ENCODE measurements at places on chromosomes 7 and 10.

- DNase-seq, result peak; percentile 51
Measured at GRCh38 chr10:5284311-5285057, 80.3 kb upstream of the UCN3 start.

DNA sequence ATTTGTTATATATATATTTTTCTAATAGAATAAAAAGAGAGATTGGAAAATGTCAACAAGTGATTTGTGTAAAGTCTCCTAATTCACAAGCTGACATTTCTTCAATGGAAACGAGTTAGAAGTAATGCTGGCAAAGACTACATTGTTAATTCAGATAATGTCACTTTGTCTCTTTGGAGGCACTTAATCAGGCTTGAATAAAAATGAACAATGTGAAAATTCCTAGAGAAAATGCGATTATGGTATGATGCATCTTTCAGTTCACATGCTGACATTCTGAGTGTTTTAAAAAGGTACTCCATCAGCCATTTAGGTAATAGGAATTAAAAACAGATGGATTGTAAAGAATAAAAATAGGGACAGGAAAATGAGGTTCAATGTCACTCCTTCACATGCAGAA is 100.1 kb downstream of the SLC13A1 start:
- no peak for DNase-seq

- no peak for DNase-seq
Measured at GRCh38 chr7:38393874-38394273, 120.4 kb upstream of the TARP start.

DNA sequence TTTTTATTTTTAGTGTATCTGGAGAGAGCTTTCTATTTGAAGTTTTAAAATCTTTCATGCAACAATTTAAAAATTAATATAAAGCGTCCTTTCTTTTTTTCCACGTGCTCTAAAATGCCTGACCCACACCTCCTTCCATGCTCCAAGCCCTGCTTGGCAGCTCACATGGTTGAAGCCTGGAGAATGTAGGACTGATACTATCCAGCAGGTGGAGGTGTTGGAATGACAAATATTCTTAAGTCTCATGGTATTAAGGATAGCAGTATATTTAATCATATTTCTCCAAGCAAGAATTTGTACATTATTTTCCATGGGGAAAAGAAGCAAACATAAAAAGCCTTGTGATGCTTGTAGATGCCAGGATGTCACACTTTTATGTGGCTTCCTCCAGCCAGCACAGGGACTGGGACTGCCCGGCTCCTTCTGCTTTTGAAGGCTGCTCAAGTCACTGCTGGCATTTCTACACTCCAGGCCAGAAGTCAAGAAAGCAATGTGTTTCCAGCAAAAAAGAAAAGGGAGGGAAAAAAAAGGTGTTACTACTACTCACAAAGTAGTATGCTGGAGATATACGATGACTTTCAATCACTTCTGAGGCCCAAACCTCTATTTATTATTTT is 49.7 kb downstream of the BZW2 start:
- peak; percentile 68 for DNase-seq

DNA sequence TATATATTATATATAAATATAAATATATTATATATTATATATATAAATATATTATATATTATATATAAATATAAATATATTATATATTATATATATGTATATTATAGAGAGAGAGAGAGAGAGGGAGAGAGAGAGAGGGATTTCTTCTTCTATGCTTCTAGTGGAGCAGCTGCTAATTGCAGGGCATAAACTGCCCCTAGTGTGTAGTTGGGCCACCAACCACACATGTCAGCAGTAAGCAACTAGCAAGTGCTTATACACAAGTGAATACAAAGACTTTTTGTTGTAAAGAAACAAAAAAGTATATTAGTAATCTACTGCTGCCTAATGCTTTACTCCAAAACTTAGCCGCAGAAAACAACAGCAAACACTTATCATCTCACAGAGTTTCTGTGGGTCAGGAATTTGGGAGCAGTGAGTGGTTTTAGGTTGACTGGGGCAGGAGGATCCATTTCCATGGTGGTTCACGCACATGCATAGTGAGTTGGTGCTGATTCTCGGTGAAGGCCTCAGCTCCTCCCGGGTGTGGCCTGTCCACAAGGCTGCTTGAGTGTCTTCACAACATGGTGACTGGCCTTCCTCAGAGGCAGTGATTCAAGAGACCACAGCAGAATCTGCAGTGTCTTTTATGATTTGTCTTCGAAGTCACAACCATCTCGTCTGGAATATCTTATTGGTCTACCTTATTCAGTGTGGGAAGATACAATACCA is 25.5 kb upstream of the BAG3 start:
- no peak for DNase-seq

DNA sequence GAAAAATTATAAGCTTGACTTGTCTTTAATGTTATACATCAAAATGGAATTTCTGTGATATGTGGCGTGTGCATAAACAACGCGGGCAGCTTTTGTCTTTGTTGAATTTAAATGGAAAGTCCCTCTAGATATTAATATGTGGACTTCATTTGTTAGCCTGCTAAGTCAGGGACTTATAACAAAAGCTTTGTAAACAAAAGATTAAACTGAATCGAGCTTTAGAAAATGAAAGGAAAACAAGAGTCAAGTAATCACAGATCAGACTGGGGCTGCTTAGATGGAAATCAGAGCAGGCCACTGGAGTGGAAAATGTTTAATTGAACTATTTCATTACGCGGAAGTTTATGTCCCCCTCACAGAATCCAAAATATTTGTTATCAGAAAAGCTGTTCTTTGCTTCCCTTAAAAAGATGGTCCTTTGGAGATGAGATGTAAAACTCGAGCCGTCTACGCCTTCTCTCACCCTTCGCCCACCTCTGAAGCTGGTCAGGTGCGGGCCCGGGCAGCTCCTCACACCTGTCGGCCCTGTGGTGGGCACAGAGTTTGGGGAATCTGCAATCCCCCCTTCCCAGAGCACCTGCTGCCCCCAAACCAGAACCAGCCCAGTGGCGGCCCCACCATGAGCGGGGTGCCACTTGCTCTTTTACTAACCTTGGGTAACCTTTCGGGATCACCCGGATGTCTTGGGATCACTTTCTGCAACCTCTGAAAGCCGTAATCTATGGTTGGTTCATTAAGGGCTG is 116.2 kb downstream of the EBF3 start:
- DNase-seq, result no peak

DNA sequence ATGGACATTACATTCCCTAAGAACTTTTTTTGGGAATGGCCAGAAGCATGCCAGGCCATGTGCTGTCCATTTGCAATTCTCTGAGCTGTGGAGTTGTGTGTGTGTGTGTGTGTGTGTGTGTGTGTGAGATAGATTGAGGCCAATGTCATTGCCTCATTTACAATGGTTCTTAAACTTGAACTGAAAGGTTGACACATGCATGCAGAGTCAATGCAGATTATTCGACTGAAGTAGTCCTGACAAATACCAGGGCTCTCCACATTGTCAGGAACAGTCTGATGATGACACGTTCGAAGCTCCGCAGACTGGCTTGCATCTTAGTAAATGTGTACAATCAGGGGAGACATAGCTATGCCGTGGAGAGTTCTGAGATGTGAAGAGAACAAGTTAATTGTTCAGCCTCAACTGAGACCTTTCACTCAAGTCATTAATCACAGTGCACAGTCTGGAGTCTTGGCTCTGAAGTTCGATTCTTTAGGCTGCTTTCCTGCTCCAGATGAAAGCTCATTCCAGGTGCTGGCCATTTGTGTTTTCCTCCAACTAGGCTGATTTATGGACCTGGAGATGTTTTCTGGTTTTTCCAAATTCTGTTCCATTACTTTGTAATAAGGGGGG is 921.9 kb downstream of the LRMDA start:
- DNase-seq, result no peak

GRCh38 chr7:101891936-101892640 is 74.7 kb downstream of the CUX1 start:
- DNase-seq, result peak; percentile 44

- no peak for DNase-seq
Measured at GRCh38 chr7:20388084-20388483, 57.4 kb downstream of the ITGB8 start.

GRCh38 chr7:147510923-147511322 is 1079.6 kb upstream of the C7orf33 start:
- no peak for DNase-seq

- no peak for DNase-seq
Measured at GRCh38 chr10:2202401-2202800, 465.1 kb upstream of the ADARB2 start.

- DNase-seq, result no peak
Measured at GRCh38 chr7:121755818-121756552, 117.0 kb upstream of the PTPRZ1 start.

GRCh38 chr10:28520346-28520745 is 12.6 kb upstream of the WAC start:
- DNase-seq, result no peak

DNA sequence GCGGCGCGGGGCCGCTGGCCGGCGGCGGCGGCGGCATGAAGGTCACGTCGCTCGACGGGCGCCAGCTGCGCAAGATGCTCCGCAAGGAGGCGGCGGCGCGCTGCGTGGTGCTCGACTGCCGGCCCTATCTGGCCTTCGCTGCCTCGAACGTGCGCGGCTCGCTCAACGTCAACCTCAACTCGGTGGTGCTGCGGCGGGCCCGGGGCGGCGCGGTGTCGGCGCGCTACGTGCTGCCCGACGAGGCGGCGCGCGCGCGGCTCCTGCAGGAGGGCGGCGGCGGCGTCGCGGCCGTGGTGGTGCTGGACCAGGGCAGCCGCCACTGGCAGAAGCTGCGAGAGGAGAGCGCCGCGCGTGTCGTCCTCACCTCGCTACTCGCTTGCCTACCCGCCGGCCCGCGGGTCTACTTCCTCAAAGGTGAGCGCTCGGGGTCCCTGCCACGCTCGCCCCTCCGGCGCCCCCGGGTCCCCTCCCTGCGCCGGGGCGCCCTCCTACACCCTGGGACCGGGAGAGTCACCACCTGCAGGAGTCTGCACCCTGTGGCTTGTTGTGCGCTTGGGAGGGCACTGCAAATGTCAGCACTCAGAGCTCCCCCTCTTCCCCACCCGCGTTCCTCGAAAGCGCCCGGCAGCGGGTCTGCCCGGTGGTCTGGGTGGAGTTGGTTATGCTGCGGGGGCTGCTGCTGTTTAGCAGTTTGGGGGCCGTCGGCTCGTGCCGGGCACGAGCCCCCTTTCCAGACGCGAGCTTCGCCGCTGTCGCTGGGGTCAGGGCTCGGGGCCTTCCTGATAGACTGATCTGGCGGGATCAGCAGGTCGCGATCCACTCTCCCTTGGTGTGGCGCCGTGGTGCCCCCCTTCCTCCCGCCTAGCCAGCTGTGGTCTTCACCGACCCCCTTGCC is 627 bp downstream of the DUSP5 start:
- DNase-seq, result peak; percentile 67

DNA sequence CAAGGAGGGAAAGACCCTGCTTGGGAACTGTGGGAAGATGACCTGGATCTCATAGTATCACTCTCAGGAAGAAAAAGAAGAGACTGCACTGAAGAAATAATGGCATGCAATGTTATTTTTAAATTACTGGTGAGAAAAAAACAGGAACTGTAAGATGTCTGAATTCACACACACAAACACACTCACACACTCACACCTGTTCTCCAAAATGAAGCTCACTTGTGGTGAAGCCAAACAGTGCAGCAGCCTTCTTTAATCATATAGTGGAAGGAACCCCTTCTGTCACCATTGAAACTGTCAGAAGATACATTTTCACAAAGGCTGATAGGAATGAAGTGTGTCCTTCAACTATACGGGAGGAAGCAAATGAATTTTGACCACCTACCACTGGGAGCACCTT is 156.5 kb upstream of the GHITM start:
- DNase-seq, result no peak

GRCh38 chr10:114017873-114018272 is 25.8 kb upstream of the ADRB1 start:
- DNase-seq, result no peak

- DNase-seq, result no peak
Measured at GRCh38 chr10:123200531-123200930, 46.3 kb downstream of the BUB3 start.

DNA sequence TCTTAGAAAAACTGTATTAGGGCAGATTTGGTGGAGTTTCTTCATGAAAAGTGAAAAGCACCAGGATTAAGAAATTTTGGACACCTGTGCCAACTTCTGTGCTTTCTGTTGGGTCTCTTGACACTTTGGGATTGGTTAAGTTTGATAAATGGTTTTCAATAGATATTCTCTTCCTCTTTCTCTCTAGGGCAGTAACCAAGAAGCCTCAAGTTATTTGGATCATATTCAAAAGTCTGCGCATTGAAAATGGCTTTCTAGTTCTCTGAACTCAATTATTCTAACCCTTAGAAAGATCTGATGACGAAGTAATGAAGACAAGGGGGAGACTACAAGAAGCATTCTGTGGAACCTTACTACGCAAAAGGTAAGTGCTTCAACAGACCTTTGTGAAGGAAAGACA is 144.0 kb upstream of the CCDC6 start:
- no peak for DNase-seq

DNA sequence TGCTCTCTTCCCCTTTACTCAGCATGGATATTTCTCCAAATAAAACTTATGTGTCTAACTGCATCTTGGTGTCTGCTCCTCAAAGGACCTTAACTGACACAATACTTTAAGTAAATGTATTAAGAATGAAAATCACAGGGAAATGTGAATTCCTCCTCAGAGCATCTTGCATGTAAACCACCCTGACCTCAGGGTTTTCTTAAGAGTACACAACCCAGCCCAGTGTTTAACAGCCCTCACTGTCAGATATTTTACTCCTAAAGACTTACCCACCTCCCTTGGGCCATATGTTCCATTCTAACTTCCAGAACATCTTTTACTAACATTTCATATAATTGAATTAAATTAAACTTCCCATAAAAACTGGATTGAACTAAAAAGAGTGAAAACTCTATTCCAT is 315.3 kb downstream of the HPSE2 start:
- DNase-seq, result no peak

- DNase-seq, result no peak
Measured at GRCh38 chr7:96838481-96838880, 128.8 kb upstream of the SEM1 start.

DNA sequence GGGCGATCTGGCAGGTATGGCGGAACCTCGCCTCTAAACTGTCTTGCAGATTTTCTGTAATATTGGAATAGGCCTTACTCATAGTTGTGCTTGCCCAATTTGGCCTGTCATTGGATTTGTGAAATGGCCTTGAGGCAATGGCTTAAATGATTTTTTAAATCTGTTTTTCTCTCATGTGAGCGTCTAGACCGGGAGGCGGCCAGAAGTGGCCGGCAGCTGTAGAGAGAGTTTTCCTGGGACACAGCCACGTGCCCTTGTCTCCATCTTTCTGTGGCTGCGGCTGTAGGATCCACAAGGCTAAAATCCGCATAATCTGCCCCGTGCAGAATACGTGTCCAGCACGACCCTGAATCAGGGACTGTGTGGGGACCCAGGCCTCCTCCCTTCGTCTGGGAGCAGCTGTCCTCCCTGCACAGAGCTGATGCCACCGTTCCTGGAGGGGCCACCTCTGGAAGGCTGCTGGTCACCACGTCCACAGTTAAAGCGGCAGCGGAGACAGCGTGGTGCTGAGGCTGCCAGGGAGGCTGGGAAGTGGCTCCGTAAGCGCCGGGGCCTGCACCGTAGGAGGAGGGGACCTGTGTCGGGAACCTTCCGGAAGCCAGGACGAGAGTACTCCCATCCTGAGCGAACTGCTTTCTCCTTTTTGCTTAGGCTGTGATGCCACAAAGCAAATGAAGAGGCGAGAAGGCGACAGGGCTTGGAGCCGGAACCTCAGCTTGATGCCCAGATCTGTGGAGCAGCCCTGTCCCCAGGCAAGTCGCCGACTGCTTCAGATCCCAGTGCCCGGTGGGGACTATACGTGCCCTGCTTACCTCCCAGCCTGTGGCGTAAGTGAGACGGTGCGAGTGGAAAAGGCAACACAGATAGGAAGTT is 99.8 kb downstream of the DYNC2I1 start:
- no peak for DNase-seq

- DNase-seq, result peak; percentile 55
Measured at GRCh38 chr7:46210467-46210866, 289.4 kb upstream of the IGFBP3 start.
